ENCODE measurements at places on chromosomes 3 and 15. TPM values are rescaled to one million over a fixed set of nuclear protein-coding genes. Genes with fewer than 3 reads are reported as not detected.
A peak's percentile ranks its signal among the peaks of the same experiment; 100 is the strongest.

MAP3K13 gene
- polyA plus RNA-seq = 33.0 TPM

SELENOT gene
- 120 TPM for polyA plus RNA-seq

SKOR1 gene
- 0.22 TPM for polyA plus RNA-seq

ERC2 gene
- 0.92 TPM for polyA plus RNA-seq

TM4SF4 gene
- 0.92 TPM for polyA plus RNA-seq

CFAP91 gene
- polyA plus RNA-seq = 4.7 TPM

CCR5 gene
- 0.32 TPM for polyA plus RNA-seq

ANKRD34C gene
- polyA plus RNA-seq = 0.11 TPM

ZIC1 gene
- polyA plus RNA-seq = not detected

GABRR3 gene
- not detected for polyA plus RNA-seq

P2RY13 gene
- polyA plus RNA-seq = 0.71 TPM

COL7A1 gene
- 14.4 TPM for polyA plus RNA-seq

PDCD7 gene
- polyA plus RNA-seq = 10.4 TPM

SMC4 gene
- polyA plus RNA-seq = 7.4 TPM

- DNase-seq = no peak
Measured at GRCh38 chr3:128466840-128467541, at the start of gene DNAJB8. DNAJB8 (minus strand) TSS chr3:128466890; CDS start chr3:128463245, 3,645 bp downstream.

- DNase-seq = no peak
Measured at GRCh38 chr3:87270908-87271700, 5.3 kb downstream of the POU1F1 start.

DNA sequence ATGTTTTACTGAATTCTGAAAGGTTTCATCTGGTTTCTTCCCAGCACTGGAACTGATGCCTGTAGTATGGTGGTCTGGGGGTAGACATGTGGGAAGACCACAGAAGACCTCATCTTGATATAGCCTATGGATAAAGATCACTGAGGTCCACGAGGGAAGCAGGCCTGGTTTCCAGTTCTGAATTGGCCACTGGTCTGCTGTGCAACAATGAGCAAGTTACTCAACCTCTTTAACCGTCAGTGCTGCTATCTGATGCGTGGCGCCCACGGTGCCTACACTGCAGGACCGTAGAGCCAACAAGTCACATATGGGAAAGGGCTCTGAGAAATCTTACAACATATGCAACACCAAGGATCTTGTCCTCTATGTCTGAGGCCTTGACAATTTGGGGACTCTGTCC lies 13.3 kb downstream of the TLE3 start:
- DNase-seq = no peak

DNA sequence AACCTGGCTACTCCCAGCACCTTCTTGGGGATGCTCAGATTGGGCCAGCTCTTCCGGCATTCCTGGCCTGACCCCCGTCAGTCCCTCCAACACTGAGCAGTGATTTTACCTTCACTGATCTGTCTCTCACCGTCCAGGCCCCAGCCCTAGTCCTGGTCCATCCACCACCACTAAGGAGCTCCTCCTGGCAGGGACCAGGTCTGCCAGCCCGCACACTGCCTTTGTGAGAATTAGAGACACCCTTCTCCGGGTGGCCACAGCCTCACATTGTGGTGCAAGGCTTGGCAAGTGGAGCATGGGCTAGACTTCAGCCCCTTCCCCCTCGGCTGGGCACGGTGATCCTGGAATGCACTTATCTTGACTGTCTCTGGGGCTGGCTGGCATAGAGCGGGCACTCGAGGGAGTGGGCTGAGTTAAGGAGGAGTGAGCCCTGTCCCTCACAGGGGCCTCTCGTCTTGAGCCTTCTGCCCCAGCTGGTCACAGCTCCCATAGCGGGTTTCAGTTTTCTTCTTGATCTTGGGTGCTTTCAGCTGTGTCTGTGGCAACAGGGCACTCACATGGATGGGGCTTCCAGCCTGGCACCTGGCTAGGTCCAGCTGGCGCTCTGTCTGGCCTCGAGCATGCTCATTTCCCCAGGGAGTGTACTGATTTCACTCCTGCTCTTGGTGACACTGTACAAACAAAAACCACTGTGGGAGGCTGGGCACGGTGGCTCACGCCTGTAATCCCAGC lies 53.9 kb downstream of the LINGO1 start:
- peak; percentile 46 for DNase-seq

DNA sequence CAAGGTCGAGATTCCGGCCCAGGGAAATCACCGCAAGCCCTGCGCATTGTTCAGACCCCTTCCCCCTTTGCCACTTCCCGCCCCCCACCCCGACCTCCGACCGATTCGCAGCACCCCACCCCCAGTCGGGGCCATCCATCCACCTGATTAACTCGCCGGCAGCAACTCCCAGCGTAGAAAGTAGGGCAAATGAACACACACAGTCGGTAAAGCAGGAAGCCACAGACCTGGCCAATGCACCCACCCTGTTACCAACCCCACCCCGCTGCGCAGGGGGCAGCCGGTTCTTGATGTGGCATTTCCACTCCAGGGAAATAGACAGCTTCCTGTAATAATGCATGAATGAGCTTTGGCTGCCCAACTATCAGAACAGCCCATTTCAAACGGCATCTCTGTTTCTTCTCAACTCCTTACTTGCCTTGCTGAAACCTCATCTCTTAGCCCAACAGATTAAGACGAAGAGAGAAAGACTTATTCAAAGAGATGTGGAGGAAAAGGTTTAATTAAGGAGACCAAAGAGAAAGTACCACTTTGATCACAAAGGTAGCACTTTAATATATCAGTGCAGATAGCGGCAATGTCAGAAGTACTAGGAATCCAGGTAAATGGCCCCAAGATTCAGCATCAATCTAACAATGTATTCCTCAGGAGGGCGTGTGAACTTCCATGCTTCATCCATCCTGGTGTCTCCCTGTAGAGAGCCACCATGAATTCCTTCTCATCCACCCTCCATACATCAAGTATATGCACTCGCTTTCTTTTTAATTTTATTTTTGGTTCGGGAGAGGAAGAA lies 1.9 kb downstream of the TNIK start:
- no peak for DNase-seq

DNA sequence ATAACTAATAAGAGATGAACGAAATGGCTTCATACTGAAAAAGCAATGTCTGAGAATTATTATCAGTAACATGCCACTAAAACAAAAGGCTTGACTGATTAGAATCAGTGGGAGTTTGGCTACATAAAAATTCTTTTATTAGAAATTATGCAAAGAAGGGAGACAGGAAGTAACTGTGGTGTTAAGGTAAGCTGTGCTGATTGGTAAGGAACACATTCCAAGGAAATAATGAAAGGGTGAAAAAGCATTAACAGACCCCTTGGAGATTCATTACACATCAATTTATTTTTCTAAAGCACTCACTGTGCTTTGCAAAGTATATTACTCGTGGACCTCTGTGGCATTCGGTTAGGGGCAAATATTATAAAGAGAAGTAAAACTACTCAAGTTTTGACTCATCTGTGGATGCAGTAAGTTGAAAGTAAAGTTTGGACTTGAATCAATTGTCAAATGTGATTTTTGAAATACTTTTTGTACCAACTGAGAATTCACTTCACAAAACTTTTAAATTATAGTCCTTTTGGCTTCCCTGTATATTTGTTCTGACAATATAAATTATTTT lies 176.1 kb upstream of the ZPLD1 start:
- no peak for DNase-seq

GRCh38 chr3:182810574-182811268 lies 17.4 kb downstream of the ATP11B start:
- no peak for DNase-seq

GRCh38 chr3:64686446-64686908 lies 1.3 kb downstream of the ADAMTS9 start:
- DNase-seq = no peak

- DNase-seq = no peak
Measured at GRCh38 chr3:111915905-111916304, 56.8 kb downstream of the PHLDB2 start.

GRCh38 chr15:78440375-78441373 lies 2.7 kb downstream of the IREB2 start:
- no peak for DNase-seq

DNA sequence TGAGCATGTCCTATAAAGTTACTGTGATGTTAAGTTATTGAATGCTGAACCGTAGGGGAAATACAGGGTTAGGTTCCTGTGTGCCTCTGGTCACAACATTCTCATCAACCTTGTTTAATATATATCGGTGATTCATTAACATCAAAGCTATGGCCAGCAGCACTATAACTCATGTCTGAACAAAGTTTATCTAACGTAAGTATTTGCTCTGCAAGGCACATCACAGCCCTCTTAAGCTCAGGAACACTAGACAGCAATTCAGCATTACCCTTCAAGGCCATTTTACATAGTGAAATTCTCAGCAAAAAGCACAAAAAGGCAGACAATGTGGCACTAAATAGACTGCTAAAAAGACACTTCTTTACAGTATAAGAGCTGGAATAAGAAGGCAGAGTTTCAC lies 48.2 kb upstream of the FNDC3B start:
- DNase-seq = no peak

- no peak for DNase-seq
Measured at GRCh38 chr15:87047203-87047965, 967.7 kb downstream of the AGBL1 start.

- no peak for DNase-seq
Measured at GRCh38 chr3:94615275-94616065, 552.6 kb downstream of the NSUN3 start.

DNA sequence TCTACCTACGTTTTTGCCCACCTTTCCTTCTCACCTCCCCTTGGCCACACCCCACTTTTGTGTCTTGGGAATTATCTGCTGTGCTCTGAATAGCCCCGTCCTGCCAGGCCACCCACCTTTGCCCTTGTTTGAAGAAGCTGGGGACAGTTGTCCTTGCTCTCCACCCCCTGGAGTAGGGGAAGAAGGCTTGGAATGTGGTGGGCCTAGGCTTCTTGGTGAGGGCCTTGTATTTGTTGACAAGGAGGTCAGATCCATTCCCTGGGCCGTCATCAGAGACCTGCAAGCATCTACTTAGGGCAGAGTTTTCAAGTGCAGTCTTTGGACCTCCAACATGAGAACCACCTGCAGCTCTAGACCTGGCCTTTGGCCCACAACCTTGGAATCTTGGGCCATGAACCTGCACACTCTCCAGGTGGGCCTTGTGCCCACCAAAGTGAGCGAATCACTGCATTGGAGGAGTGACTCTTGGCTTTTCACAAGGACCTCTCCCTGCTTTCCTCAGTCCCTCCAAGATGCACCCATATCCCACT lies 160.6 kb downstream of the APBA2 start:
- DNase-seq = no peak

- DNase-seq = no peak
Measured at GRCh38 chr3:177724020-177724638, 526.8 kb upstream of the TBL1XR1 start.

GRCh38 chr3:65953881-65954733 lies 84.6 kb downstream of the MAGI1 start:
- peak; percentile 79 for DNase-seq

DNA sequence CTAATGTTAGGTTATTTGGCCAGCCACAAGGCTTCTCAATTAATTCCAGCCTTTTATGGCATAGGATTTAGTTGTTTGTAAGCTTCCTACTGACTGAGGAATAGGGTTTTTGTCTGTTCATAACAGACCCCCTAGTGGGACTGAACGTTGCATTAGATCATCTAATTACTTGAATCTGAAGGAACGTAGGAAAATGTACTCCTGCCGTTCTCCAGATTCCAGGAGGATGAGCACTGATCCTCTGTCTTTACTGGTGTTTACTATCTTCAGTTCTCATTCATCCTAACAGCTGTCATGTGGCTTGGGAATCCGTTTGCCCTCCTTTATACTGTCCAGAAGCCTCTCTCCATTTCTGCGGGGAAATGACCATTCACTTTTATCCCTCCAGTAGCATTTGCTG lies 52.7 kb downstream of the RAD54L2 start:
- no peak for DNase-seq

GRCh38 chr15:55999658-56000057 lies 6.2 kb upstream of the NEDD4 start:
- DNase-seq = no peak

- DNase-seq = no peak
Measured at GRCh38 chr3:100606894-100607512, 2.4 kb upstream of the ADGRG7 start.

DNA sequence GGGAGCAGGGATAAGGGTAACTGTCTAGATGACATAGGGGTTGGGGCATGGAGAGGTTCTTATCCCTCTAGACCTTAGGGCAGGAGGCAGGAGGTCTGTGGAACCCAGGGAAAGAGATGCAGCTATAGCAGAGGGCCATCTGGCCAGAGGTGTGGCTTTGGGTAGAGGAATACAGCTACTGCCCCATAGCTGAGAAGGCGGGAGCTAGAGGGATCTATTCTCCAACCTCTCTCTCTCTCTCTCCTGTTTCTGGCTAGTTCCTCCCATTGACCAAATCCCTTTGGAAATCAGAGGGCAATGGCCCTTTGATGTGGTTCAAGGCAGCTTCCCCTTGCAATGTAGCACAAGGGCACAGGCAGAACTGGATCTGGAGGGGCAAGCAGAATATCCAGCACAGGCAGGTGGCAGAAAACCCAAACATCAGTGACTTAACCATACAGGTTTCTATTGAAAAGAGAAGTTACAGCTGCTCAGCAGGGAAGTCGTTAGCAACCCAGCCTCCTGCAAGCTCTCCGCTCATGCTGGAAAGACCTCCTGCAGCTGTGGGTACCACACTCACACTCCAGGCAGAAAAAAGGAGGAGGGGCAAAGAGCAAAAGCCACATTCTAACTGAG lies 22.3 kb upstream of the LMOD3 start:
- DNase-seq = no peak

GRCh38 chr3:141436180-141436579 lies 50.6 kb upstream of the RASA2 start:
- no peak for DNase-seq

- DNase-seq = no peak
Measured at GRCh38 chr3:24195504-24196230, 250.6 kb downstream of the NR1D2 start.

- peak; percentile 60 for DNase-seq
Measured at GRCh38 chr15:29098652-29099051, 171.0 kb downstream of the NSMCE3 start.

DNA sequence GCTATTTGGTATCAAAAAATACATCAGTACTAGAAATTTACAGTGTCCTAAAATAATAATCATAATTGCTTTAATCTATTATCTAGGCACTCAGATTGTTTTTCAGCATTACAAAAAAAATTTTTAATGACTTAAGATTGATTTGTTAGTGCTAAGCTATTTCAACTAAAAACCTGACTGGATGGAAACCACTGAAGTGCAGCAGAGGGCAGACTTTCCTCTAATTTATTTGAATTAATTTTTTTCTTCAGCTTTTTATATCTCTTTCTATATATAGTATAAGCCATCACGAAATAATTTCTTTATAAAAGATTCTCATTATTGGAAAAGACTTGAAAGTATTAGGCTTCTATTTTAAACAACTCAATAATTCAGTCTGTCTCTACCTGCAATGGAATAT lies 131.4 kb downstream of the IQCH start:
- no peak for DNase-seq

DNA sequence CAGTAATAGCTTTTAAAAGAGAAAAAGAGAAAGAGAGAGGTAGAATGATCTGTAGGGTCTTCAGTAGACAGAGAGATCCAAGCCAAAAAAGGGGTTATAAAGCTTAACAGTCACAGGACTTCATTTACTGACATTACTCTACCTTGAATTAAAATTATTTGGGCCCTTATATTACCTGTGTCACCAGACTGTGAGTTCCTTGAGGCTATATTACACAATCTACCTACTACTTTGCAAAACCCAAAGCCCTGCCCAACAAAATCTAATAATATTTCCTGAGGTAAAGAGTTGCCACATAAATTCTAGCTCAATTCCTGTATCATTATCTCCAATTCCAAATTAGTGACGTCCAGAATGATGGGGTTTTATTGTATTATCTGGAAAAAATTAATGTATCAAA lies 1.9 kb downstream of the UBR1 start:
- DNase-seq = no peak

GRCh38 chr3:155248531-155249187 lies 44.8 kb downstream of the STRIT1 start:
- no peak for DNase-seq

GRCh38 chr3:9279966-9280365 lies 30.5 kb upstream of the SRGAP3 start:
- no peak for DNase-seq
